ENCODE measurements at places on chromosomes 12 and 14.

DNA sequence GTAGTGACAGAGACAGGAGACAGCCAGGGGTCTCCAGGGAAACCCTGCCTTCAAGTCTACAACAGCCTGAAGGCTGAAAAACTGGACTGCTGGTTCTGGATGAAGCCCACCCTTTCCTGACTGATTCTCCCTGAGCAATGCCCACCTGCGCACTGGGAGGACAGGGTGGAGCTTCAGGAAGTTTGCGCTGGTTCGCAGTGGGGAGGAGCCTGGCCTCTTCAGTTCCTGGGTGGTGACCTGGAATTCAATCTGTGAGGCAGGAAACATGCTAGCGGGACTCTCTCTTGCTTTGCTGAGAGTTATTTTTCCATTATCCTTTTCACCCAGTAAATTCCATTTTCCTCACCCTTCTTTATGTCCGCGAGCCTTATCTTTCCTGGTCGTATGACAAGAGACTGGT lies 600.8 kb downstream of the TRHDE start:
- DNase-seq = no peak

DNA sequence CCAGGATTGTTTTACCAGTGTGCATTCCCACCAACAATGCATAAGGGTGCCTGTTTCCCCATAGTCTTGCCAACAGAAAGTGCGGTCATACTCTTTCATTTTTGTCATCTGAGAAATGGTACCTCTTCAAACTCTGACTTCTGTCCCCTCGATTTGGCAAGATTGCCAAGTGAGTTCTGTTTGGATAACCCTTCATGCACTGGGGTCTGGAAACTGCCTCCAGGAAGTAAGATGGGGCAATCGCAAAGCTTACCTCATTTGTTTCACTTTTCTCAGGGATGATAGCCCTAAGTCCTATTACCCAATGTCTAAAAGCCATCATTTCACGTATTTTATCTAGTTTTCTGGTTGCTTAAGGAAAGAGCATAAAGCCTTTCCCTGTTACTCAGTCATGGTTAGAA lies 28.6 kb upstream of the NR1H4 start:
- no peak for DNase-seq

GRCh38 chr12:42180990-42181596 lies 36.4 kb upstream of the GXYLT1 start:
- DNase-seq = no peak

GRCh38 chr12:110277530-110278254 lies 3.4 kb upstream of the ATP2A2 start:
- DNase-seq = no peak

- DNase-seq = no peak
Measured at GRCh38 chr14:89227496-89227836, 189.6 kb downstream of the FOXN3 start.

GRCh38 chr14:96268431-96269358 lies 12.7 kb downstream of the BDKRB1 start:
- DNase-seq = peak; percentile 82

DNA sequence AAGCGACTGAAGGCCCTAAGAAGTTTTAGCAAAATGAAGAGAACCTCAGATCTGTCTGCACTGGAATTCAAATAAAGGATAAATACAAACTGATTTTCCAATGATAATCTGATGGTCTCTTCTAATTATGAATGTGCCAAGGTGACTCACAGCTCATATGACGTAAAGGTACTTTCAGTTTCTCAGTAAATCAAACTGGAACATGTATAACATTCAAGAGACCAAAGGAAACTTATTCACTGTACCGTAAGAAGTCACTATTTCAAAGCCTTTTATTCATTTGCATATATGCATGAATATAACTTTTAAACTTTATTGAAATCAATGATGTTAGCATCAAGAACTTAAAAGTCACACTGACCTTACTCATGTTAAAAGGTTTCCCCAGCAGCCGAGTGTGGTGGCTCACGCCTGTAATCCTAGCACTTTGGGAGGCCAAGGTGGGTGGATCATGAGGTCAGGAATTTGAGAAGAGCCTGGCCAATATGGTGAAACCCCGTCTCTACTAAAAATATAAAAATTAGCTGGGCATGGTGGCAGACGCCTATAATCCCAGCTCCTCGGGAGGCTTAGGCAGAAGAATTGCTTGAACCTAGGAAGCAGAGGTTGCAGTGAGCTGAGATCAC lies 52.2 kb downstream of the ATXN2 start:
- no peak for DNase-seq

DNA sequence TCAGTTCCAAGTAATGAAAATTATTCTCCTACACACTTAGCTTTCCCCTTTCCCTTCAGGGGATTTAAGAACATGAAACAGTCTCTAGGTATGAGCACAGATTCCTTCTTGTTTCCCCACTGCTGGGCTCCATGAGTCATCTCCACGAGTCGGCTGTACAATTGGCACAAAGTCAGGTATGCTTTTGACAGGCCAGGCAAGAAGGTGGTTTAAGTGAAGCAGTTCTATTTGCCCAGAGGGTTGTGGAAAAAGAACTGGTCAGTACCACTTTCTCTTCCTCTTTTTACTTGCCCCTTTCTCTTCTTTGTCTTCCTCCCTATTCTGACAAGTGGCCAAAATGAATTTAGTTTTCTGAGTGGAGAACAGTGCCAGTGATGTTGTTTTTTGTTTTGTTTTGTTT lies 16.3 kb downstream of the DYNC1H1 start:
- DNase-seq = peak; percentile 95

DNA sequence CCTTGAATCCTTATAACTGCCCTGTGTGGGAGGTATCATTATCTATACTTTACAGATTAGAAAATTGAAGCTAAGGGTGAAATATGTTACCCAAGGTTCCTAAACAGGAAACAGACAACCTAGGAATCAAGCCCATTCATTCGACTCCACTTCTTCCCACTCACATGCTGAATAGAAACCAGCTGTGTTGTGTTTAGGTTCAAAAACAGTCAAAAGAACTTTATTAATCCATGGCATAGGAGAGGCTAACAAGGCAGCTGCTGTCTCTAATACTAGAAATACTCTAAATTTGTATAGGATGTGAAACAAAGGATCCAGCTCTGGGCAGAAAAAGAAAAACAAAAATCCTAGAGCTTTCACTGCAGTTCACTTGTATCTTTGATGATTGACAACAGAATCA lies 9.9 kb downstream of the AMDHD1 start:
- no peak for DNase-seq

DNA sequence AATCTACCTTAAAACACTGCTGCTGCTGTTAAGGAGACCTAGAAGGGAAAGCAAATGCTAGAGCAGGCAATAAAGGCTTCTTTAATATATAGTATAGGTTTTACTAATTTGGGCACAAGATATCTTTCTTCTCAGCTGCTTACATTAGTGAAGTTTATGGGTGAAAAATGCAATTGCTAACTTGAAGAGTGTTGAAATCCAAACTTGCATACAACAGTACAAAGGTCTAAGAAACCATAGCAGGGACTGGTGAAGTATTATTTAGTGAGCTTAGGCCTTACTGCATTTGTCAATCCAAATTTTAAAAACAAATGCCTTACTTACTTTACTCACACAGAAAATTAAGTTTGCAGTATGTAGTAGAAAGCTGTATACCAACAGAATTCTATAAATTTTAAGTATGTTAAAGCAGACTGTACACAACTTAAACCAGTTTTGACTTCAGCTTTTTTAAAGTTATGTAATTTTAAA lies 1.4 kb upstream of the AP4S1 start:
- no peak for DNase-seq

DNA sequence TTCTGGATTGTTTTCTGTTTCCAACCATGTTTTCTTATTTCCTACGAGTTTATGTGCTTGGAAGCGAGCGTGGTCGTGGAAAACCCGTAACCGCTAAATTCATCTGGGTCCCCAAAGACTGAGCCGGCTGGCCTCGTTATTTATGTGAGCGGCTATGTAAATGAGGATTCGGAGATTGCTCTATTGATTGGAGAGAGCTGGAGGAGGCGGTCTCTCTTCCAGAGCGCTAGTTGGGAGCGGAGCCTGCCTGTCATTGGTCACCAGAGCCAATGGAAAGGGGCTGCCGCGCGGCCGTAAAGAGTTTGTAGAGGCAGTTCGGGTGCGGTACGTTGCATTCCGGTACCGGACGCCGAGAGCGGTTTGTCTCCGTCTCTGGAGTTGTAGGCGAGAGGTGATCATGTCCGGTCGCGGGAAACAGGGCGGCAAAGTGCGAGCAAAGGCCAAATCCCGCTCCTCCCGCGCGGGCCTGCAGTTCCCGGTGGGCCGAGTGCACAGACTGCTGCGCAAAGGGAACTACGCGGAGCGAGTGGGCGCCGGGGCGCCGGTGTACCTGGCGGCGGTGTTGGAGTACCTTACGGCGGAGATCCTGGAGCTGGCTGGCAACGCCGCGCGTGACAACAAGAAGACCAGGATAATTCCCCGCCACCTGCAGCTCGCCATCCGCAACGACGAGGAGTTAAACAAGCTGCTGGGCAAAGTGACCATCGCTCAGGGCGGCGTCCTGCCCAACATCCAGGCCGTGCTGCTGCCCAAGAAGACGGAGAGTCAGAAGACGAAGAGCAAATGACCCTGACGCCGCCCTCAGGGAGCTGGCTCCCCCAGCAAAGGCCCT lies 29.0 kb downstream of the WBP11 start:
- peak; percentile 75 for DNase-seq

- no peak for DNase-seq
Measured at GRCh38 chr12:99137124-99137855, 492.2 kb downstream of the APAF1 start.

- no peak for DNase-seq
Measured at GRCh38 chr14:23562822-23563472, 4.6 kb downstream of the AP1G2 start.
